ENCODE measurements at places on chromosomes 2 and 18. TPM values are rescaled to one million over a fixed set of nuclear protein-coding genes. Genes with fewer than 3 reads are reported as not detected.
A peak's percentile ranks its signal among the peaks of the same experiment; 100 is the strongest.

SH3BP4 gene
- polyA plus RNA-seq = 36.8 TPM

BCL11A gene
- polyA plus RNA-seq = 2.7 TPM

MAPK4 gene
- polyA plus RNA-seq = 0.01 TPM

MAP2 gene
- 3.4 TPM for polyA plus RNA-seq

PTPN18 gene
- polyA plus RNA-seq = 33.0 TPM

GKN1 gene
- not detected for polyA plus RNA-seq

FTCDNL1 gene
- polyA plus RNA-seq = 0.29 TPM

DNA sequence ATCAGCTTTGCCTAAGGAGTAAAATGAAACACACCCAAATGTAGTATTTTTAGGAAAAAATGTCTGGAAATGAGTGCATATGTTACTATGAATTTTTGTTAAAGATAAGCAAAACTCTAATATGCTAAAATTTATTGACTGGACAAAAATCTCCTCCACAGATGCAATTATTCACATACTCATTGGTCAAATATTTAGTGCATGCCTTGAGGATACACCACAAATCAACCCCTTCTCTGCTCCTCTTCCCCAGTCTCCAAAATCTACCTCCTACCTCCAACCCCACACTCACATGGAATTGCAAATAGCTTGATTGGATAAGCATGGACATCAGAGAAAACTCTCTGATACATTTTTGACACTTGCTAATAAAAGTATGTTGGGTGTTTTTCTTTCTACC is 95.6 kb upstream of the CDC42EP3 start:
- DNase-seq = no peak

DNA sequence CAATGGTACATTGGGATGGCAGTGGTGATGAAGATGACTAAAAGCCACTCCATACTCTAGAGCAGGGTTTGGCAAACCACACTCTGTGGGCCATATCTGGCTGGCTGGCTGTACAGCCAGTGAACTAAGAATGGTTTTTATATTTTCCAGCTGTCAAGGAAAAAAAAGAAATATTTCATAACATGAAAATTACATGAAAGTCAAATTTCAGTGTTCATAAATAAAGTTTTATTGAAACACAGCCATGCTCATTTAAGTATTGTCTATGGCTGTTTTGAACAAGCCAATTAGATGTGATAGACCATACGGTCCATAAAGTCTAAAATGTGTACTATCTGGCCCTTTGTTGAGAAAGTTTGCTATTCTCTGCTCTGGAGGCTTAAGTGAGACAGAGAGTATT is 1.5 kb downstream of the TTC21B start:
- no peak for DNase-seq

DNA sequence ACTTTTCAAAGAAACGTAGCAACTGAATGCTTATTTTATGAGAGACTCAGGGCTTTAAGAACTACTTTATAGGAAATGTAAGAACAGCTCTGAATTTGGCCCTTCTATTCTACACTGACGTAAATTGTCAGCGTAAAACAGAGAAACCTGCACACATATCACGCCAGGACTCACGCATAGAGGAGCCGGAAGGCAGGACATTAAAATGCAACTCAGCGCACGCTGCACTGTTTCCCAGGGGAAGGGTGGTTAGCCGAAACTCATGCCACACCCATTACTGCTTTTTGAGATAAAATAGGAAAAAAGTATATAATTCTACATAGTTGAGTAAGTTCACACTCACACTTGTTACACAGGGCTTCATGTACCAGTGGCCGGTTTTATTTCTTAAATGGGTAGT is 7.4 kb downstream of the TUBB6 start:
- no peak for DNase-seq

GRCh38 chr2:108920686-108921085 is 68.3 kb downstream of the EDAR start:
- DNase-seq = no peak

DNA sequence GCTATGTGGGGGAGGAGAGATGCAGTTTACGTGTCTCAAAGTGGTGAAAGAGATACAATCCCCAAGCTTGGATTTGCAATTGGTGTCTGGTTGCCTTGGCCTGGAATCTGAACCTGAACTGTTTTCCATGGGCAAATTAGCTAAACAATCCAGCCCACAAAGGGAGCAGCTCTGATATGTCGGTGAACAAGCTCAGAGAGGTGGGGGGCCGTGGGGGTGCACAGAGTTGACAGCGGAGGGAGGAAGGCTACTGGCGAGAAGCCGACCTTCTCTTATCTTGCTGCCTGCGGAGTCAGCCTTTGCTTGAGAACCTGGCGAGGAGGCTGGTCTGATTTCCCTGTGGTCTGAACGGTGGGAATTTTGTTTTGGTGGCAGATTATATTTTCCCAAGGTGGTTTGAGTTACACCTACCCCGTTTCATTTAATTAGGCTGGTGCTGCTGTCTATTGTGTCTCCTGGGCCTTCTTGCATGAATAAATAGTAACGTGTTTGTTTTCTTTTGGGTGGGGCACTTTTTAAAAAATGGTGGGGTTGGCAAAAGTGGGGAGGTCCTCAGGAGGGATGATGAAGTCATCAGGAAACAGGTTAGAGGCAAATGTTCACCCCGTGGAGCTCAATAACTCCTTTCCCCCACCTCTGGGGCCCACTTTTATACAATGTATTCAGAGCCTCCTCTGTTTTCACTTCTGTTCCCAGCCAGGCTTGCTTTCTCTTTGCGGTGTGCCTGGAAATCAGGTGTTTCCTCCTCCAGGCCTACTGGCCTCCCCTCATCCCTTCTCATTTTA is 80.9 kb upstream of the IGFBP5 start:
- DNase-seq = no peak

GRCh38 chr18:23934252-23934651 is 80.3 kb upstream of the TTC39C start:
- no peak for DNase-seq

GRCh38 chr2:206083602-206084438 is 2.2 kb downstream of the INO80D start:
- DNase-seq = peak; percentile 16

- peak; percentile 12 for DNase-seq
Measured at GRCh38 chr2:219737270-219737691, 109.9 kb downstream of the SLC4A3 start.

DNA sequence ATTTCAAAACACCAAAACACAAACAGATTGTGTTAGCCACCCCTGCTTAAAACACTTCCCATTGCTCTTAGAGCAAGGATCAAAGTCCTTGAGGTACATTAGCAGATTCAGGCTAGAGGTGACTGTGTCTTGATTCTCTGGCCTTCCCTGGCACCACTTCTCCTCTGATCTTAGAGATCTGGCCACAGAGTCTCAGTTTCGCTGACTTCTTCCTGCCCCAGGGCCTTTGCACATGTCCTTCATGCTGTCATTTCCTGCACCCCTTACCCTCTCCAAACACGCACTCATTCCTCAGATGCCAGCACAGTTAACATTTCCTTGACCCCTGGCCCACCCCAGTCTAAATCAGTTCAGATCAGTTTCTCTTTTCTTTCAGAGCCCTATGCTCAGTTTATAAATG is 16.9 kb downstream of the CXCR4 start:
- DNase-seq = no peak

DNA sequence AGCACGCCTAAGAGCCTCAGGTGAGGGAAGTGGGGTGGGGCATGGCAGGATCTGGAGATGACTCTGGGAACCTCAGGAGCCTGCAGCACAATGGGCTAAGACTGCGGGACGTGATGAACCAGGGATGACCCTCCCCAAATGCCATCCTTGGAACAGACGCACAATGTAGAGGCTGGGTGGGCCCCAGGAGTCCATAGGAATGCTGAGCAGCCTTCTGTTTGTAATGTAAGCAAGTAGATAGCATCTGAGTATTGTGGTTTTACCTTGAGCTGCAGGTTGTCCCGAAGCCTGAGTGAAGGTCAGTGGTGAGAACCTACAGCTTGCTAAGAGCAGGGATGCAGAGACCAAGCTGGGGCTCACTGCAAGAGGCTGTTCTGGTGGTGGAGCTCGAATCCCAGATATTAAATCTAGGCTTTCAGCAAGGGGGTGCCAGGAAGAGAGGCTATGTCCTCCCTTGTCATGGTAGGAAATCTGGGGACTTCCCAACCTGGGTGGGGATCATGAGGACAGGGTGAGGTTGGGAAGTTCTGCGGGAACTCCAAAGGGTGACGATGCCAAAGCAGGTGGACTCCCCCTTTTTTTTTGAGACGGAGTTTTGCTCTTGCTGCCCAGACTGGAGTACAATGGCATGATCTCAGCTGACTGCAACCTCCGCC is 5.8 kb downstream of the SCTR start:
- DNase-seq = no peak

DNA sequence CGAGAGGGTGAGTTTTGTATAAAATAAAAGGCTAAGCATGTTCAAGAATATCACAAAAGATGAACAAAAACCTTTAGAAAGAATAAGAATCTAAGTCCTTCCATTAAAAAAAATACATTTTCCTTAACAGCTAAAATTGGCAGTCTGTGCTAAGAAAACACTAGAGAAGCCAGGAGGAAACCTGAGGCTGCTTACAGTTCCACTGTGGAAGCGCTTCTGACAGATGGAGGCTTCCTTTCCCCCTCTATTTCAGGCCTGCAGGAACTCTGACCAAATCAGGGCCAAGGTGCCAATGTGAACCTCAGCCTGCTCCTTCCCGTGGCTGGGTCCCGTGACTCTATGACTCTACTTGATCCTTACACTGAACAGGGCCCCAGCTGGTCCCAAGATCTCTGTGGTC is 108.1 kb upstream of the ARHGAP28 start:
- no peak for DNase-seq

- DNase-seq = no peak
Measured at GRCh38 chr2:185227391-185227790, 511.2 kb upstream of the FSIP2 start.

DNA sequence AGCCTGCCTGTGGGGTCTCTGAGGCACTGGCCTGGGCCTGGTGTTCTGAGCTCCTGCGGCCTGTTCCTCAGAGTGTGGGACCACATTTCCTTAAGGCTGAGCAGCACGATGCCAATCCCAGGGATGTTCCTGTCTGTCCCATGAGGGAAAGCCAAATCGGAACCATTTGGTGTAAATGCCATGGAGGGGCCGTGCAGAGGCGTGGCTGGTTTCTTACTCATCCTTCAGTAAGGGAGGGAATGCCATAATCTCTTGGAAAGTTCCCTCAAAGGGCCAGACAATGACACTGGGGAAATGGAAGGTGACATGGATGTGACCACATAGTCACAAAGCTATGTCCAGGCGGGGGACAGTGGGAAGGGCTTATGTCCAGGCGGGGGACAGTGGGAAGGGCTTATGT is 14.4 kb upstream of the PTMA start:
- DNase-seq = no peak

- DNase-seq = no peak
Measured at GRCh38 chr2:217834057-217834620, 168.7 kb downstream of the TNS1 start.

GRCh38 chr2:84102274-84102673 is 356.8 kb downstream of the SUCLG1 start:
- no peak for DNase-seq

DNA sequence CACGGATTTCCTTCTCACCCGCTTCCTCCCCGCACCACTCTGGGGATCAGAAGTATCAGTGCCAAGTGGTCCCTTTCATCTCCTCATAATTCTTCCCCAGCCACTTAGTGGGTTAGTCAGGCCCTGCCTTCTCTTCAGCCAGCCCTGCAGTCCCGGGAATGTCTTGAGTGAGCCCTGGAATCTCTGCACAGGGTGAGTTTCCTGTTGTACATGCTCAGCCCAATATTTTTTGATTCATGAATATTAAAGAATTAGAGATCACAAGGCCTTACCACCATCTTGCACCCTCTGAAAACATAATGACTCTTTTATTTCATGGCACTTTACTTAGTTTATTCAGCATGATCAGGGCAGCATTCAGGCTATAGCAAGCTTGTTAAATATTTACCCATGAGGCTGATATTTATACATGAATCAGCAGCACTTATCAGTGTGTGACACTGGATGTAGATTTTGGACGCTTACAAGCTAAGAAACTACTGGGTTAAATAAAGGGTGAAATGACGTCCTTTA is 159.4 kb upstream of the FOSL2 start:
- no peak for DNase-seq

DNA sequence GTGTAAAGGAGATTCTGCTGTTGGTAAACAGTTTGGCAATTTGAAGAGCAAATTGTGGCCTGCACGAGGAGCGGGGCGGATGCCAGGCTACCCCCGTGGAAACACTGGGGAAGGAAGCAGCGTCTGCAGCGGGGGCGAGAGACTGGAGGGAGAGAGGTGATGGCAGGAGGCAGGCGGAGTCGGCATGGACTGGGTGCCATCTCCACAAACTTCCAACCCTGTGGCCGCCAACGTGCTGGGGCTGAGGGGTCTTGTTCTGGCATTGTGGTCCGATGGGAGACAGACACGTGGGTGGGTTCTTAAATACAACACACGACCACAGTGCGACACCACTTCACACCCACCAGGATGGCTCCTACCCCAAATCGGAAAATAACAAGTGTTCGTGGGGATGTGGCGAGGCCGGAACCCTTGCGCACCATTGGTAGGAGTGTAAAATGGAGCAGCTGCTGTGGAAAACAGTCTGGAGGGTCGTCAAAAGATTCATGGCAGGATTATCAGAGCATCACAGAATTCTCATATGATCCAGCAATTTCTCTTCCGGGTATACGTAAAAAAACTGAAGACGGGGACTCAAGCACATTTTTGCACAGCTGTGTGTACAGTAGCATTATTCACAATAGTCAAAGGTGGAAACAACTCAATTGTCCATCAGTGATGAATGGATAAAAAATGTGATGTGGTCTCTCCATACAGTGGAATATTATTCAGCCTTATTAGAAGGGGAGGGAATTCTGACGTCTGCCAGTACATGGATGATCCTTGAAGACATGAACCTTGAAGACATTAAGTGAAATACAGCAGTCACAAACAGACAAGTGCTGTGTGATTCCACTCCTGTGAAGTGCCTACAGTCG is 82.4 kb upstream of the HPCAL1 start:
- DNase-seq = no peak

DNA sequence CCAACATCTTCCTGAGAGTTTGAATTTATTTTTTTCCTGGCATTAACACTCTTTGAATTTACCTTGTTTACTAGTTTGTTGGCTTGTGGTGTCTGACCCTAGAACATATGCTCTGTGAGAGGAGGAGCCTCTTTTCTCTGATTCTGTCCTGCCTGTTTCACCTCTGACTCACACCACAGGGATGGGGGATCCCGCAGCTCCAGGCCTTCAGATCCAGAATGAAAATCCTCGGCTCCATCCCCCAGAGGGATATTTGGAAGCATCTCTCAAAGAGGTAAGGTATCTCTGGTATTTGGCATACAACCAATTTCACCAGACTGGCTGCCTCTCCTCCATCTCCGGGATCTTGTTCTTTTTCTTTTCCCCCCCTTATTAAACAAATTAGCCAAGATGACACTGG is 104.7 kb downstream of the GPR39 start:
- peak; percentile 19 for DNase-seq

DNA sequence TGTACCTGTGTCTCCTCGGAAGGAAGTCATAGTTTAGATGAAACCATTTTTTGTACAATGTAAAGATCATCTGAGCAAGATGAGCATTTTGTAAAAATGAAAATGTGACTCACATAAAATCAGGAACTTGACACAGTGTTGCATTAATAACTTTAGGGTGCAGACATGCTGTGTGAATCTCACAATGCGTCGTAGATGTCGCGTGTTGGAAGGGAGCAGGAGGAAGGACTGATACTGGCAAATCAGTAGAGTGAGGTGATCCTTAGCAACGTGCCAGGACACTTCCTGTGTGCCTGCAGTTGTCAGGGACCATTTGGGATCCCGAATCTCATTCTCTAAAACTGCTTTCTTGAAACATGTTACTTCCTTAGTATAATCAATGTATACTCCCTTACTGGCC is 103.1 kb downstream of the SH3BP4 start:
- DNase-seq = no peak

Data from mammary epithelial cell (primary cell).